ENCODE measurements at places on chromosomes 11 and 22. TPM values are rescaled to one million over a fixed set of nuclear protein-coding genes. Genes with fewer than 3 reads are reported as not detected.
A peak's percentile ranks its signal among the peaks of the same experiment; 100 is the strongest.

ABCC8 gene
- total RNA-seq = not detected

BIK gene
- 12.0 TPM for total RNA-seq

SAA1 gene
- total RNA-seq = 207 TPM

CLTCL1 gene
- total RNA-seq = 7.7 TPM

RHOD gene
- total RNA-seq = 122 TPM

CTSF gene
- 22.2 TPM for total RNA-seq

XKR3 gene
- not detected for total RNA-seq

NXPE4 gene
- total RNA-seq = not detected

DNA sequence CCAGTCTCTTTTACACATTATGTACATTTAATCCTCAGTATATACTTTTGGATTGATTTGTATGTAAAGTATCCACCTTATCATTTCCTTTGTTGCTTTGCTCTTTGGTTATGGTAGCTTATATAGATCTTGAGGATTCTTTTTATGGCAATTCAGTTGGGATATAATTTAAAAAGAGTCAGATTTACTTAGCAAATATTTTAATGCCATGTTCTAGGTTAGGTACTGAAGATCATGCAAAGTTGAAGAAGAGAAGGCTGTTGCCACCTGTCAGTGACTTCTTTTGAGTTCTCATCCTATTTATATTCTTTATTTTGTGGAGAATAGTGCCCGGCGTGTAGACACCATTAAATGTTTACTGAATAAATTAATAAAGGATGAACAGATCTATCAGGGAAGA is 279.7 kb downstream of the TMEM135 start:
- no peak overlapping the region for H3K4me3 ChIP-seq
- H3K27me3 ChIP-seq = no peaks in the 10 kb centered on the region
- no peak for DNase-seq
- H3K27ac ChIP-seq = no peak overlapping the region

DNA sequence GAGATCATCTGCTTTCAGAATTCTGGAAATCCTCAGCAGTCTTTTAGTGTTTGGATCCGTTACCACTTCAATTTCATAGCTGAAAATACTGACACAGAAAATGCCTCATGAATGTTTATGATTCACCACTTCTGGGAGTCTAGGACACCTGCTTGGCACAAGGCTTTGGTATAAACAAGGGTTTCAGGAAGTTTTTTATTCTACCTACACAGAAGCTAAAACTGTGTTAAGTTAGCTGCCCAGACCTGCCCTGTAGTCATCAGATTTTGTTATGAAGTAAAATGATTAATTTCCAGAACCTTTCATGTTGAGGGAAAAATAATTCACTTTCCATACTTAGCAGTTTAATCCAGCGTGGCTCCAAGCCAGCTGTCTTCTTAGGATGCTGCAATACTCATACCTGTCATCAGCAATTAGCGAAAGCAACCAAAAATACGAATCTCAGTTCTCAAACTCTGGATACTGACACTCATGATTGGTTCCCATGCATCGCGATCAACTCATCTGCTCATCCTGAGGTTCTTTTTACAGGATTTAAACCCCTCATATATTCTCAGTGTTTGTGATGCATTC is 458.5 kb upstream of the CCDC90B start:
- no peak for DNase-seq
- no peaks in the 10 kb centered on the region for H3K36me3 ChIP-seq
- no peak overlapping the region for H3K4me3 ChIP-seq
- H3K27me3 ChIP-seq = no peaks in the 10 kb centered on the region

- no peak for DNase-seq
- no peak overlapping the region for H3K4me3 ChIP-seq
- no peaks in the 10 kb centered on the region for H3K4me1 ChIP-seq
- no peaks in the 10 kb centered on the region for H3K27me3 ChIP-seq
Measured at GRCh38 chr11:101030692-101031091, 98.9 kb downstream of the PGR start.

GRCh38 chr11:44574610-44575287 is 9.3 kb downstream of the CD82 start:
- peak overlapping the region; percentile 76 for H3K27ac ChIP-seq
- peaks cover 75% of the 10 kb centered on the region for H3K4me1 ChIP-seq
- H3K36me3 ChIP-seq = no peaks in the 10 kb centered on the region
- no peaks in the 10 kb centered on the region for H3K27me3 ChIP-seq
- H3K4me3 ChIP-seq = no peak overlapping the region
- no peak for DNase-seq

DNA sequence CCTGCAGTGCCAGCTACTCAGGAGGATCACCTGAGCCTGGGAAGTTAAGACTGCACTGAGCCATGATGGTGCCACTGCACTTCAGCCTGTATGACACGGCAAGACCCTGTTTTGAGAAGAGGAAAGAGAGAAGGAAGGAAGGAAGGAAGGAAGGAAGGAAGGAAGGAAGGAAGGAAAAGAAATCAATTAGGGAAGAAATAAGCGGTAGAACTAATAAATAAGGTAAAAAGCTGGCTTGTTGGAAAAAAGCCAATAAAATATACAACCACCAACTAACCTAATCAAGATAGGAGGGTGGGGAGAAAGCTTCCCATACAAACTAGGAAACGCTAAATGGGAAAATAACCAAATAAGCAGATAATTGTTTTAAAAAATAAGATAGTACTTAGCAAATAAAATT is 12.3 kb downstream of the A4GALT start:
- H3K27ac ChIP-seq = no peak overlapping the region
- H3K4me3 ChIP-seq = no peak overlapping the region
- peaks cover 39% of the 10 kb centered on the region for H3K4me1 ChIP-seq
- DNase-seq = no peak

DNA sequence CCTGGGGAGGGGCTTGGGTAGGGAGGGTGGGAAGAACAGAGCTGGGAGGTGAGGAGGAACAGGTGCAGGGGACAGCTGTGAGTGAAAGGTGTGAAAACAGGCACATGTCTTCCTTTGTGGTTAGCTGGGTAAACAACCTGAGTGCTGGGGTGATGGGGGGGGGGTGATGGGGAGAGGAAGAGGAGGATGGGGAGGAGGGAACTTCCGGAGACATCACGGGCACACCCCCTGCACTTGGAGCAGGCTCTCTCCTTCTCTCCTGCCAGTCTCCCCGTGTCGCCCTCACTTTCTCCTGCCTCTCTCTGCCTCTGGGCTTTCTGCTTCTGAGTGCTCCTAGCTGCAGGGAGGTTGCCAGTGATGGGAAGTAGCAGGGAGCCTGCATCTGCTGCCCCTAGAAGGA is 8.8 kb downstream of the CXCR5 start:
- H3K4me1 ChIP-seq = peaks cover 22% of the 10 kb centered on the region
- H3K27ac ChIP-seq = no peak overlapping the region
- H3K27me3 ChIP-seq = no peaks in the 10 kb centered on the region
- no peak for DNase-seq

DNA sequence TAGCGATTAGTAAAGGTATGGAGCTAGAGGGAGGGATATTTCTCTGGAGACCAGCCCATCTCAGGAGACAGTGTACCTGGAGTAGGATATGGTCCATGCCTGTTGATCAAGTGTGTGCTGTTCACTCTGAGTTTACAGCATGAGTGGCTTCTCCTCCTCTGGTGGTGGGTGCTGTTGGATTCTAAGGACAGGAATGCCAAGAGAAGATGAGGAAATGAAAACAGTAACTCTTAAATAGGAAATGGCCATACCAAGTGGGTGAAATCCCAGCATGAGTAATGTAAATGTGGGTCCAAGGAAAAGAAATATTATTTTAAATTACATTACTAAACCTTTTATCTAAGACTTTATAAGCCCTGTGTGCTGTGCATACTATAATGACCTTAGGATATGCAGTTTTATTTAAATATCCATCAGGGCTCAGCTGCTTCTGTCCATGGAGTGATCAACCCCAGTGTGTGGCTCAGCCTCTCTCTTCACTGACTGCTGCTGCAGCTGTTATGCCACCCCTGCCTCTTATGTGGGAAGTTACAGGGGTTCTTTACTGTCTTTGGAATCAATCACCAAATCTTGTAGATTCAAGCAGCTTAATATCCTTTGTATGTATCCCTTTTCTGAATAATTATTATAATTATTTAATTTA is 54.3 kb downstream of the FAT3 start:
- no peaks in the 10 kb centered on the region for H3K4me1 ChIP-seq
- H3K36me3 ChIP-seq = no peaks in the 10 kb centered on the region
- H3K27me3 ChIP-seq = no peaks in the 10 kb centered on the region
- no peak overlapping the region for H3K4me3 ChIP-seq
- H3K27ac ChIP-seq = no peak overlapping the region
- no peak for DNase-seq

DNA sequence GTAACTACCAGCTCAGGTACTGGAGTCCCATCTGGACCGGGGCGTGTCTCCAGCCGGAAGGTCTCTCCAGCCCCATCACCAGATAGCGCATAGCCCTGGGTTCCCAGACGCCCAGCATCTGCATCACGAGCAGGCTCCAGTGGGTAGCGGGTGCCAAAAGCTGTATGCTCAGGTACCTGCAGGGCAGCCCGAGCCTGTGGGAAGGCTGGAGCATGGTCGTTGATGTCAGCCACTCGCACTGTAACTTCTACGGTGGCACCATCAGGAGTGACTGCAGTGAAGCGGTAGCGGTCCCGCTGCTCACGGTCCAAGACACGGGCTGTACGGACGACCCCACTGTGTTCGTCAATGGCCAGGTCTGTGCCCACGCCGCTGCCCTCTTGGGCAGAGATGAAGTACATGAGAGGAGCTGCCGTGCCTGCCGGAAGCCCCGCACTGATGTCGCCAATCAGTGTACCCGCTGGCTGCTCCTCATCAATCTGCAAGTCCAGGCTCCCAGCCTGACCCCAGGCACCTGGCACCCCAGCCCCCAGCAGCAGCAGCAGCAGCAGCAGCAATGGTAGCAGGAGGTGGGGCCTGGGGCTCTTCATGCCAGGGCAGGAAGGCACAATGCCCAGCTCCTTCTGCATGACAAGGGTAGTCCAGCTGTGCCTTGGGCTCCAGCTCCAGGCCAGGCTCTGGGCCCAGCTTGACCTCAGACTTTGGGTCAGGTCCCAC is 14.5 kb downstream of the DCHS1 start:
- no peaks in the 10 kb centered on the region for H3K36me3 ChIP-seq
- no peak overlapping the region for H3K27ac ChIP-seq
- peaks cover 10% of the 10 kb centered on the region for H3K4me1 ChIP-seq

GRCh38 chr11:1758611-1759150 is 5.0 kb downstream of the CTSD start:
- H3K36me3 ChIP-seq = peaks cover 53% of the 10 kb centered on the region
- H3K4me1 ChIP-seq = peaks cover 90% of the 10 kb centered on the region
- H3K27me3 ChIP-seq = no peaks in the 10 kb centered on the region
- H3K27ac ChIP-seq = no peak overlapping the region
- no peak overlapping the region for H3K4me3 ChIP-seq
- no peak for DNase-seq

DNA sequence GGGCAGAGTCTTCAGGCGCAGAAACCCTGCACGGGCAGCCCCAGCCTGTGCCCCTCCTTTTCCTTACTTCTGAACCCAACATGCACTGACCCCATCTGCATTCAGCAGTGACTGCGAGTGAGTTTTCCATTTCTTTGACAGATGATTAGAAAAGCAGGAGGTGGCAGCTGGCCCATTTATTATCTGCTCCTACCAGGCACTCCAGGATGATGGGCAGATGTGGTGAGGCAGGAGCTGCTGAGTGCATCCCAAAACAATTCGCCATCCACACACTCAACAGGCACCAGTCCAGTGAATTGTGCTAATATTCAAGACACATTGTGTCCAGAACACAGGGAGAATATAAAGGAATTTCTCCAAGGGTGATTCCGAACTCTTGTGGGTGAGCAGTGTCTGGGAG is 208.5 kb downstream of the TENM4 start:
- H3K27me3 ChIP-seq = no peaks in the 10 kb centered on the region
- peaks cover 10% of the 10 kb centered on the region for H3K4me1 ChIP-seq
- no peak overlapping the region for H3K27ac ChIP-seq
- no peaks in the 10 kb centered on the region for H3K36me3 ChIP-seq
- H3K4me3 ChIP-seq = no peak overlapping the region
- no peak for DNase-seq

DNA sequence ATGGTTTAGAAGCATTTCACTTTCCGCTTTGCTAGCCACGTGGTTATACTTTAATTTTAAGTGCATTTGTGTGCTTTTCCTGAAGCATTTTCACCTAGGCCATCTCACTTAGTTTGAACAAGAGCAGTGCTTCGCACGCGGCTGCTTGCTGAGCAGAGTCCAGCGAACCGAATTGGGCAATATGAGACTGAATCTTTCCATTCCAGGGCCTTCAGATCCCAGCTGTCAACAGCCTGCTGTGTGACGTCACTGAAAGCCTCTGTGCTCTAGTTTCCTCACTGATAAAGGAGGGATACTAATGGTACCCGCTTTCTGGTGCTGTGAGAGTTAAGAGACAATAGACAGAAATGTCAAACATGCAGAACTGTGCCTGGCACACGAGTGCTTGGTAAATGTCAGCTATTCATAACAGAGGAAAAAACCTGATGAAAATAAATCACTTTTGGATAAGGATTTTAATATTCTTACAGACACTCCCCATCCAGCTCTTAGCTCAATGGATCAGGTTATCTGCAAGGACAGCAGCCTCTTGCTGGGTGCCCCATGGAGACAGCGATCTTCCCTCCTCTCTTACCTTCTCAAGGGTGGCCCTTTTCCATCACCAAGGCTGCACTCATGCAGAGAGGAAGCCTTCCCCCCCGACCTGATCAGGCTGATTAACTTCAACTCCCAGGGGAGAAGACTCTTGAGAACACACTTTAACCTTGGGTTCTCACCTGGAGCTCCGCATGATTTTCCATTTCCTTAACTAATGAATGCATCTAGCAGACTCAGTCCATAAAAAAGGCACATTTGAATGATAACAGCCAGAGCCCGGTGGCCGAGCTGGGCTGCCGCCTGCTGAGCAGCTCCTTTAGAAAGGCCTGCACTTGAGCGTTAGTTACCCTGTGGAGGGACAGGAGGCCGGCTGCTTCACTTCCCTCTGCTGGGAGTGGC is 3.5 kb upstream of the GLB1L3 start:
- peaks cover 23% of the 10 kb centered on the region for H3K4me1 ChIP-seq
- H3K27me3 ChIP-seq = peaks cover 83% of the 10 kb centered on the region
- no peaks in the 10 kb centered on the region for H3K36me3 ChIP-seq
- no peak for DNase-seq
- H3K4me3 ChIP-seq = no peak overlapping the region

GRCh38 chr11:18669711-18670110 is 28.9 kb upstream of the TMEM86A start:
- no peak for DNase-seq
- no peaks in the 10 kb centered on the region for H3K4me1 ChIP-seq
- no peaks in the 10 kb centered on the region for H3K27me3 ChIP-seq
- H3K27ac ChIP-seq = no peak overlapping the region
- H3K4me3 ChIP-seq = no peak overlapping the region
- no peaks in the 10 kb centered on the region for H3K36me3 ChIP-seq

- H3K36me3 ChIP-seq = peaks cover 34% of the 10 kb centered on the region
- no peaks in the 10 kb centered on the region for H3K27me3 ChIP-seq
- peaks cover 15% of the 10 kb centered on the region for H3K4me1 ChIP-seq
- no peak overlapping the region for H3K27ac ChIP-seq
- peak overlapping the region; percentile 93 for H3K4me3 ChIP-seq
- DNase-seq = no peak
Measured at GRCh38 chr11:62724171-62724570, 3.1 kb downstream of the HNRNPUL2 start.
